Stimulated activated CD4-positive, alpha-beta T cell treated with anti-CD3 and anti-CD28 coated beads, TNF-alpha, amount 100 ng/mL, for 4 hours (primary cell): ENCODE measurements at places on chromosomes 3 and 15.

DNA sequence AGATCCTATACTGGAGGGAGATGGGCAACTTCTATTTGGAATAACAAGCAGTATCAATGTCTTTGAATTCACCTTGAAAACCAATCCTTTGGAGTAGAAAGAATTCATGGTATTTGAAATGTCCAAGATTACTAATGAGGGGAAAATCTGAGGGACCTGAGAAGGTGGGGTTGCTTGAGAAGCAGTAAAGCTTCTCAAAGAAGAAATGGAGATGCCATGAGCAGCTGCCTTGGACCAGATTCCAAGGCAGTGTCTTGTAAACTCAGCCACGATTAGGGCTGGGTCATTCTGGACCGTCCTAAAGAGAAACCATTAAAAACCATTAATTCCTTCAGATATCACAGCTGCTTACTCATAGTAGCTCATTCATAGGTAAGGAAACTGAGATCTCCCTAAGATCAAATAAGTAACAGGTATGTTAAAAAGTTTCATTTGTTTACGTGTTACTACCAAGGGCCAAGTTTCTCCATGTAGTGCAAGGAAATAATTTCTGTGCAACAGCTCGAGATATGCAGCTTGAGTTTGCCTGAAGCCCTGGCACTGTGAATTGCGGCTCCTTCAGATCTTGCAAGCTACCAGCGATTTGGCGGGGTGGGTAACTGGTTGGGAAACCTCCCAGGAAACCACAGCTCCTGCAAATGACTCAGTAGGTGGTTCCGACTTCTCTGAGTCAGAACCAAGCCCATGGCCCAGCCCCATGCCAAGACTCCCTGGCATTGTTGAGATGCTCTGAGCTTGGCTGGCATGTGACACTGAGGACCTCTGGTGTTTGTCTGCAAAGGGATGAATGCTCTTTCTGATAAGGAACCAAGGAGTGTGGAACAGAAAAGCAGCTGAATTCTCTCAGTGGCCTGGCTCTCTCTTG lies 296.8 kb downstream of the RORA start:
- peak; percentile 38 for DNase-seq

- no peak for DNase-seq
Observed at GRCh38 chr3:156633335-156633734, 41.1 kb upstream of the TIPARP start.

DNA sequence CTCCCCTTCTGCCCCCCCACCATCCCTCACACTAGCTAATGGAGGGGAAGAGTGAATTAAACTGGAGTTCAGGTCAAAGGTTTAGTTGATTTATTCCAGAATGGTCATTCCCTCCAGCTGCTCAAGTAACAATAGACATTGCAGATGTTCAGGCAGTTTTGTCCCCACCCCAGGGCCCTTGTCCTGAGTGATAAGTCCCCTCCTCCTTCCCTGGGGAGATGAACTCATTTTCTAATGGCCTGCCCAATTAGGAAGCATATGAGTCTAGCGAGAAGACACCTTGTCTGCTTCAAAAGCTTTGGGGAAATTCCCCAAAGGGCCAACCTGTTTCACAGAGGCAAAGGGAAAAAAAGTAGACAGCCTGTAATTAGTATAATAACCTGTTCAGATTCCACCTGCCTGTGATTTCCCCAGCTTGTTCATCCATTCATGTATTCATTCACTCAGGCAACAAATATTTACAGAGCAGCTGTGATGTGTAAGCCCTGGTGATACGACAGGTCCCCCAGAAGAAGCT lies 165.3 kb downstream of the SHQ1 start:
- no peak for DNase-seq

- no peak for DNase-seq
Observed at GRCh38 chr15:95105229-95105628, 873.9 kb downstream of the MCTP2 start.

DNA sequence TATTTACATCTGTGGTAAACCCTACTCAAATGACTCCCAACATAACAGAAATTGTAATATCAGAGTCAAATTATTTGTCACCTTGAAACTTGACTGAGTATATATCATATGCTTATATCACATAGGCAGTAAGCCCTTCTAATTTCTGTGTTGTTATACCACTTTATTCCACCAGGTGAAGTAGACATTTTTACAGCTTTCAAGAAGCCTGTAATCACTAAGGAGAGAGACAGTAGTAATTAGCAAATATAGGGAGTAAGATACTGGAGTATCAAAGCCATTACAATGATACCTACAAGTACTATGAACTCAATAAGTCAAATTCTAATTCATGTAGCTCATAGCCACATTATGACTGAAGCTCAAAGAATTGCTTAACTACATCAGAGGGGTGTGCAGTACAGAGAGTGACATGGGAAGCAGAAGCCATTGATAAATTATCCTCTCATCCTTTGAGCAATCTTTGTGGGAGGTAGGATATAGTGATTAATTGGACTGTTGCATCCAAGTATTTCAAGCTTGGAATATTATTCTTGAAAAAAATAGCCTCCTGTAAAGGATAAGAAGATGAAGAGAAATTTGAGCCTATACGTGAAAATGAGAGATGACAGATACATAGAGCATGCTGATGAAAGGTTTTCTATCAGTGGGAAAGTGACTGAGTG lies 1005.9 kb downstream of the ZPLD1 start:
- DNase-seq, result no peak

DNA sequence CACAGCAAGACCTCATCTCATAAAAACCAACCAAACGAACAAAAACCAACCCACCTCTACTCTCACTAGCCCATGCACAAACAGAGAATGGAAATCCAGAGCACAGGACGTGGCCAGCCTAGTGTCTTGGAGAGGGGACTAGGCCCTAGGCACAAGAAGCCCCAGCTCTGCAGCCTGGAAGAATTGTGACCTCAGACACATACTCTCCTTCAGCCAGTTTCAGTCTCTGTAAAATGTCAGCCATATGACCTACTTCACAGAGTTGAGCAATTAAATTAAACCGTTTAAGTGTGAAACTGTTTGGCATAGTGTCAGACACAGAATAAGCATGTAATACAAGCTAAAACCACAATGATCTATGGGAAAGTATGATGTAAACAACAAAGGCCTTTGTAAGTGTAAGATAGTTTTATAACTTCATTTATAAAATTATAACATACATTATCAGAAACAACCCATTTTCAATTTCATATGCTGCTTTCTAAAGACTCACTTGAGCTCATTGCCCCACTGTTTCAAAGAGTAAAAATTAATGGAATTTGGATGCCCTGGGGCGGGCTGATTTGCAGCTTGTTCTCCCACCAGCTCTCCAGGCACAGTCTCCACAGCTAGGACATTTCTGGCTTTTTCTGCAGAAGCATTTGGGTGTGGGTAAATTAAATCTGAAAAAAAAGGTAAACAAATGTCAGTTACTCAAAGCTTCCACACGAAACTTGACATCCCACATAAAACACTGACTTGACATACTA lies 32.9 kb downstream of the TBC1D2B start:
- DNase-seq, result no peak

GRCh38 chr3:150286390-150287147 lies 121.5 kb upstream of the TSC22D2 start:
- DNase-seq, result no peak

DNA sequence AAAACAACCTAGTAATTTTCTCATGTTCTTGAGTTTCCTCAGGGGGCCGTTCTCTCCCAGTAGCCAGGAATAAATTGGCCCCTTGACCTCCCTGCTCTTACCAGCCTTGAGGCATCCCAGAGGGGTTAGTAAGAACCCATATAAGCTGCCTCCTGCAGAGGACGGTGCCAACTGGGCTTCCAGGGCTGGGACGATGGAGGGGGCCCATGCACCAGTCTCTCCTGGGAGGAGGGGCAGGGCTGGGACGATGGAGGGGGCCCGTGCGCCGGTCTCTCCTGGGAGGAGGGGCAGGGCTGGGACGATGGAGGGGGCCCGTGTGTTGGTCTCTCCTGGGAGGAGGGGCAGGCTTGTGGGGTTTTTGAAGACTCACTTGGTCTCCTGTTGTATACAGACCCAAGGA lies 22.0 kb downstream of the LINGO1 start:
- DNase-seq, result no peak

- DNase-seq, result no peak
Observed at GRCh38 chr3:160132226-160132625, 93.0 kb upstream of the C3orf80 start.

- DNase-seq, result no peak
Observed at GRCh38 chr3:11532931-11533391, 110.8 kb downstream of the VGLL4 start.

- no peak for DNase-seq
Observed at GRCh38 chr15:87269566-87269965, 987.0 kb downstream of the NTRK3 start.

GRCh38 chr3:32725721-32726120 lies 40.7 kb downstream of the CNOT10 start:
- no peak for DNase-seq

DNA sequence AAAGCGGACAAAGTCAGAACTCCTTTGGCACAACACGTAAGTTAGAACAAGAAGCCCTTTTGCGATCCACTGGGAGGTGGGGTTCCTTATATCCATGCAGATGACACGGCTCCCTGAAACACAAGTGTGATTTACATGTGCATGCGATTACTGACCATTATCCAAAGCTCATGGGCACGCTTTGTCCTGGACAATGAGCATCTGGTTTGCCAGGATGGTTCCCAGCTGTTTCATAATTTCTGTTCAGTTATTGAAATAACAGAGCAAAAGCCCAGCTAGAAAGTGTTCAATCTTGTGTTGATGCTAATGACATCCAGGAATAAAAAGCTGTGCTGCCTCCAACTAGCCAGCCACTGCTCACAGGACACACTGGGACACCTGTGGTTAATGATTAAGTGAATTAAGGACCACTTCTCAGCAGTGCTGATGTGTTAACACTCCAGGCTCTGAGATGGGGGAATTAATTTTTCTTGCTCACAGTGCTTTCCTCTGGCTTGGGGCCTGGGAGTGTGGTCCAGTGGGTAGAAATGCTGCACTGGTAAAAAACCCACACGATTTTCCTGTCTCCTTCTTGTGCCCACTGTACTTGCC lies 123.1 kb upstream of the SLC2A2 start:
- DNase-seq, result no peak

- no peak for DNase-seq
Observed at GRCh38 chr3:42526616-42527367, 24.3 kb downstream of the VIPR1 start.

DNA sequence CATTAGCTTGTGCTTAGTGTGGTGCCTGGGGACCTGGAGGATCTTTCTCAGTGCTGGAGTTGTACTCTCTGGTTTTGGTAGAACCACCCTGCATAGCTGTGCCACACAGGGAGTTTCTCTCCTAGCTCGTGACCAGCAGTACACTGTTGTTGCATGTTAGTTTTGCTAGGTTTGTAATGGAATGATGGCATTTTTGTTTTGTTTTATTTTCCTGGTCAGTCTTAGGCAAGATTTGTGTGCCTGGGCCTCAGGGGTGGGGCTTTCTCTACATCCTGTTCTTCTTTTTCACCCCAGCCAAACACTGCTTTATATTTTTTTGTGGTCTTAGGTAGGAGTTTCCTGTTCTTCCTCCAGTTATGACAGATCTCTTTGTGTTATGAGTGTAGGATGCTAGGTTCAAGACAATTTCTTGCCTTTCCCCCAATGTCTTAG lies 534.5 kb upstream of the KCNMB2 start:
- no peak for DNase-seq

- DNase-seq, result no peak
Observed at GRCh38 chr15:60374628-60375081, 23.1 kb downstream of the ANXA2 start.

GRCh38 chr3:157040456-157040855 lies 119.5 kb downstream of the CCNL1 start:
- no peak for DNase-seq

GRCh38 chr3:105719791-105720190 lies 149.0 kb downstream of the CBLB start:
- DNase-seq, result no peak

- DNase-seq, result no peak
Observed at GRCh38 chr15:99454107-99454809, 111.5 kb upstream of the MEF2A start.

GRCh38 chr3:83065851-83066460 lies 1304.5 kb upstream of the GBE1 start:
- no peak for DNase-seq

GRCh38 chr3:74420538-74421124 lies 193.8 kb downstream of the CNTN3 start:
- no peak for DNase-seq
